Activated T-helper 1 cell treated with anti-CD3 and anti-CD28 coated beads, Interleukin-2, amount 50 U/mL, for 16 hours (primary cell): ENCODE measurements at places on chromosomes 1 and 21.

GRCh38 chr1:96220651-96221050 lies 500.9 kb upstream of the PTBP2 start:
- DNase-seq = no peak

- DNase-seq = no peak
Measured at GRCh38 chr21:43331962-43332828, 94.7 kb downstream of the SIK1 start.

DNA sequence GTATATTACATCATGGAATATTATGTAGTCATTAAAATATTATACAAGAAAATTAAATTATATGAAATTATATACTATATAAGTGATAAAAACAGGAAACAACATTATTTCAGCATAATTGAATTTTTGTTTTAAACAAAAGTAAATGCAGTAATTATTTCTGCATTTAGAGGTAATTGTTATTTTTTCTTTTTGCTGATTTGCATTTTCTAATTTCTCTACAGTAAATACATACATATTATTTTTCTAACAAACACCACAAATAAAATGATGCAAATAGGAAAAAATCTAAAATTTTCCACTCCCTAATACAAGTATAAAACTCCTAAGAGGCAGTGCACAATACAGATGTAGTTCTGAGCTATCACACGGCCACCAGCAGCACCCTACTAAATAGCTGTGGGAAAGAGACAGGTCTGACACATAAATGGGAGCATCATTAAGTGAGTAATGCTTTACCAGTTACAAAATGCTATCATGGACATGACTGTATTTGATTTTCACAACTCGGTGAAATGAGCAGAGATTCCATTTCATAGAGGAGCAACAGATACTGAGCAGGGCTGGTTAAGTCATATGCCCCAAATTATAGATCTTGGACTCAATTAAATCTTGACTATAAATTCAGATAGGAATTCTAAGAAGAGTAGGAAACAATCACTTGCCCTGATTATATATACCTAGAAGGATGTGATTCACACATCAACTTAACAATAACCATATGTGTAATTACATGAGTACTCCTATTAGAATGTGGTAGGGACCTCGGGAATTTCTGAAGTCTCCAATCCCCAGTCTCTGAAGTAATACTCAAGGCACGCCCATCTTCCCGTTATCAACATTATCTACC lies 49.0 kb downstream of the NRIP1 start:
- no peak for DNase-seq

GRCh38 chr1:206925106-206925736 lies 3.5 kb upstream of the FCMR start:
- DNase-seq = peak; percentile 18

DNA sequence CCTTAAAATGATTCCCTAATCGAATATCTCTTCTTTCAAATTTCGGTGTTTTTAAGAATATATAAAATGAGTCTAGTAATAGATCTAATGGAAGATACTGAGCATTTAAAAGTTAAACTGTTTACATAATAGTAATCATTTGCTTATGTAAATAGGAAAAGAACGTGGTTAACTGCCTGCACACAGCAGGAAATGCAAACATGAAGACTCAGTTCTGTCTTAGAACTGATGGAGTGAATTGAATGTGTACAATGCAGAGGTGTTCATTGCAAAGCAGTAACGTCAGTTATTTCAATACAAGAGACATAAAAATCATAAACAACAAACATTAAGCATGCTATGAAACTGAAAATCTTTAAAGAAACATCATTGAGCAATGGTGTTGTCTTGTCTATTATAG lies 359.4 kb upstream of the ADAMTS5 start:
- DNase-seq = no peak

GRCh38 chr1:15992582-15993500 lies 11.2 kb upstream of the SRARP start:
- no peak for DNase-seq

- DNase-seq = no peak
Measured at GRCh38 chr1:240820816-240821215, 208.9 kb upstream of the GREM2 start.

- DNase-seq = no peak
Measured at GRCh38 chr21:30148906-30149305, 17.7 kb downstream of the CLDN17 start.

DNA sequence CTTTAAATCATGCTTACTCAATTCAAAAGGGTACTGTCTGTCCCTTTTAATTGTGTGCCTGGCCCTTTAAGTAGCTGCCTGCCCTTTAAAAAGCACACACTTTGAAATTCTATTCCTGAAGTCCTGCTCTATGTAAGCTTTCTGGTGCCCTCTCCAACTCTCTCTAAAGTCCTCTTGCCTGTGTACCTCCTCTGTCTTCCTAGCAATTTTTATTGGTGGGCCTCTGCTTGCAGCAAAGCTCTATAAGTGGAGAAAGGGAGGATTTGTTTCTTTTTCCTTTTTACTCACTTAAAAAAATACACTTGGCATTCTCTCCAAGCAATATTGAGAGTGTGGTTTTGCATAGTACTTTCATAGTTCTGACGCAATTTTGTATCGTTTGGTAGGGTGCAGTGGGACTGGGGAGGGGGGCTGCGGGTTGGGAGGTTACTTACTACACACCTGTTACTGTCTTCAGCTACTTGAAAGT lies 135.4 kb downstream of the LMO4 start:
- no peak for DNase-seq

DNA sequence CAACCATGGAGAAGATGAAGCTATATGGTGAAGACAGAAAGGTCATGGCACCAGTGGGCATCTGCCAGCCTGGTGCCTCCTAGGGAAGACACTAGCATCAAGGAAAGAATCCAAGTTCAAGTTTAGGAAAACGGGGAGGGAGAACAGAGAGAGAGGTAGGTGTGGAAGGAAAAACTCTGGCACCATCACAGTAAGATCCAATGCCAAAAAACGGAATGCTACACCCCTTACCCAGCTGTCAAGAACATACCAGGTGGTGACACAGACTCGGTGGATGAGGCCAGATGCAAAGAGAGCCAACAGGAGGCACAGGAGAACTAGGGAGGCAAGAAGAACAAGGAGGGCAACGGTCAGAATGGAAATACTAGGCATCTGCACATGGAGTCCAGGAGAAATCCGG lies 3.6 kb downstream of the KRTCAP2 start:
- no peak for DNase-seq

- no peak for DNase-seq
Measured at GRCh38 chr1:2275796-2276536, 47.8 kb downstream of the SKI start.

GRCh38 chr1:196317535-196318522 lies 290.4 kb downstream of the KCNT2 start:
- no peak for DNase-seq

DNA sequence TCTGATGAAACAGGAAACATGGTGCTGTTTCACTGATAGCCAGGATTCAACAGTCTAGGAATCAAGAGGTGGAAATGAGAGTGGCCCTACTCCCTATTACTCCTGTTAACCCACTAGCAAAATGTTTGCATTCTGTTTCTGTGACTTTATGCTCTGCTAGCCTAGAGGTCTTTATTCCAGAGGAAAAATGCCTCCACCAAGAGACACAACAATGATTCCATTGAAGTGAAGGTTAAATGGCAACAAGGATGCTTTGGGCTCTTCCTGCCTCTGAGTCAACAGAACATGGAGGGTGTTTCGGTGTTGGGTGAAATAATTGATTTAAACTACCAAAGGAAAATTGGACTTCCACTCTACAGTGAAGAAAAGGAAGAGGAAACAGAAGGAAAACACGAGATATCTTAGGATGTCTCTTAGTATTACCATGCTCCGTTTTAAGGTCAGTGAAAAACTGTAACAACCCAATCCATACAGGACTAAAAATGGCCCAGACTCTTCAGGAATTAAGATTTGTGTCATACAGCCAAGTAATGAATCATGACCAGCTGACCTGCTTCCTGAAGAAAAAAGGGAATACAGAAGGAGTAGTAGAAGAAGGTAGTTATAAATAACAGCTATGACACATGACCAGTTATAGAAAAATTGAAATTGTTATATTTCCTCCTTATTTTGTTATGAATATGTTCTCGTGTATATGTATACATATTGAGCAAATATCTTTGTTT lies 1237.8 kb downstream of the NCAM2 start:
- DNase-seq = no peak

DNA sequence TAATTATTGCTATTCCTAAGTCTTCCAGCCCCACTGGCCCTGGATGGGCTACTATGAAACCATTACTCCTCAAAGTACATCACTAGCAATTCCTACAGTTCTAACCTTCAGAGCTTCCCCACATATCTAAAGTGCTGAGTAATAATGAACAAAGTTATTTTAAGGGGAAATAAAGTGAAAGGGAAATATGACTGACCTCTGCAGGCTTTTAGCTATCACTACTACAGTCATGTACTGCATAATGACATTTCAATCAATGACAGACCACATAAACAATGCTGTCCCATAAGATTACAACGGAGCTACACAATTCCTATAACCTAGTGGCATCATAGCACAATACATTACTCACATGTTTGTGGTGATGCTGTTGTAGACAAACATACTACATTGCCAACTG lies 32.5 kb upstream of the ASPM start:
- no peak for DNase-seq

- no peak for DNase-seq
Measured at GRCh38 chr1:147245586-147246021, 3.1 kb downstream of the CHD1L start.

- DNase-seq = no peak
Measured at GRCh38 chr1:9920606-9921005, 10.5 kb upstream of the CTNNBIP1 start.

DNA sequence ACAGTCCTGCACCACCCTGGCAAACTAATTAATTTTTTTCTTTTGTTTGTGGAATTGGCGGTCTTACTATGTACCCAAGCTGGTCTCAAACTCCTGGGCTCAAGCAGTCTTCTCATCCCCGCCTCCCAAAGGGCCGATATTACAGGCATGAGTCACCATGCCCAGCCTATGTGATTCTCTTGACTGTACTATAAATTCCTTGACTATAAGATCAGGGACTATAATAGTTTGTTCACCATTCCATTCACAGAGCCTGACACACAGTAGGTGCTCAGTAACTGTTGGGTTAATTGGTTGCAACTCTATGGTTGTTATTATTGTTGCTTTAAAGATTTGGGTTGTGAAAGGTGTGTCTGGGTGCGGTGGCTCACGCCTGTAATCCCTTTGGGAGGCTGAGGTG lies 17.2 kb downstream of the DAP3 start:
- no peak for DNase-seq

DNA sequence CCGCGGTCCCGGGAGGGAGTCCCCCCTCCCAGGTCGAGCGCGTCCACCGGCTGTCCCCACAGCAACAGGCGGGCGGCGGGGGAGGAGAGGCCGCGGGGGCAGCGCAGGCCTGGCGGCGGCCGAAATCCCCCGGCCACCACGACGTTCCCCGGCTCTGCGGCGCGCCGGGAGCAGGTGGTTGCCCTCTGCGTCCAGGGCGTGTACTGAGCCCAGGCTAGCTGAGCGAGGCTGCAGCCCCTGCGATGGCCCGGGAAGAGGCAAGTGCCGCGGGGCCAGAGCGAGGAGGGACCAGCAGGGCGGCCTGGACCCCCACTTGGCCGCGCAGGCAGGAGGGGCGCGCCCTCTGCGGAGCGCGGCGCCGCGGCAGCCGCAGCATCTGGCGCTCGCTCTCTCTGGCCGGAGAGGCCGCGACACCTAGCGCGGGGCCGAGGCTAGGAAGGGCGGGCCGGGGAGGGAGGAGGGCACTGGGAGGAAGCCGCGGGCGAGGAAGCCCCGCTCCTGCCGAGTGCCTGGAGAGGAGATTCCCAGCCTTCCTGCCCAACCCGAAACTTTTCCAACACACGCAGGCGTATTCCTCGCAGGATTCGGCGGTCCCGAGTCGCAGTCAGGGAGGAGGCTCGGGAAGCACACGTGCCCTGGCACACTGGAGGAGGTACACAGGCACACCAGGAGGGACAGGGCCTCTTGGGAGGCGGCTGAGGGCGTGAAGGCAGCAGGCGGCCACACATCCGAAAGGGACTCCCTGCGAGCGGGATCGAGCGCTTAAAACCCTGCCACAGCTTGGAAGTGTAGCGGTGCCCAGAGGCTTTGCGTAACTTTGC lies 4.9 kb upstream of the PROX1 start:
- DNase-seq = no peak

DNA sequence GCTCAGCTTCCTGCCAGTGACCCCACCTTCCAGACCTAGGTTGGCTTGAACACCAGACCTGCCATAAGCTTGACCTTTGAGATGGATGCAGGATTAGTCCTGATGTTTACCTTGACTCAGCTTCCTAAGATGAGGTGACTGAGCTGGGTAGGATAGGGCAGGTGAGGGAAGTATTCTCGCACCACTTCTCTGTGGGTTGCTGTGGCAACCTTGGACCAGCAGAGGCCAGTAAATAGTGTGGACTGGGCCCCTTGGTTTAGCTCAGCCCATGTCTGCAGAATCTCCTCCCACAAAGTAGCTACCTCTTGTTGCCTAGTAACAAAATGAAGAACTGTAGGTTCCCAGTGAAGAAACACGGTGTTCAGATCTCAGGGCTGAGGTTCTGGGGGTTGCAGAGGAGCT lies 8.4 kb downstream of the RPS6KA1 start:
- DNase-seq = no peak

DNA sequence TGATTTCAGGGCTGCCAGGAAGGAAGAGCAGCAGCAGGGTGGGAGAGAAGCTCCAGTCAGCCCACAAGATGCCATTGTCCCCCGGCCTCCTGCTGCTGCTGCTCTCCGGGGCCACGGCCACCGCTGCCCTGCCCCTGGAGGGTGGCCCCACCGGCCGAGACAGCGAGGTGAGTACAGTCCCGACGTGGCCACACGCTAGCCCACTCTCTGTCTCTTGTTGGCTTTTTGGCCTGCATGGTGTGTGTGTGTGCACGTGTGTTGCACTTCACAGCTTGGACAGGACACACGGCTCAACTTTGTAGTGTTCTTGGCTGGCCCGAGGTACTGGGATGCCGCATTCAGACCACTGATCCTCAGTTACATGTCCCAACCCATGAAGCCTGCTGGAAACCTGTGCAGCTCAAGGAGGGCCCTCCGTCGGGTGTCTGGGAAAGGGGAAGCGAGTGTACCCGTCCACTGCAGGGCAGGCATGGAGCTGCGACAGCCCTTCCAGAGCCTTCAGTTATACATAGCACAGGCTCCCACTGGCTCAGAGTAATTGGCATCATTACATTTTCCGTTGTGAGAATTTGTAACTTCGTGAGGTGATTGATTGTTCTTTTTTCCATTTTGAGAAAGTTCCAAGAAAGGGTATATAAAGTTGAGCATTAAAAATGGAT lies 454 bp downstream of the CORT start:
- DNase-seq = no peak

- DNase-seq = no peak
Measured at GRCh38 chr21:27582948-27583430, 616.1 kb upstream of the ADAMTS5 start.

DNA sequence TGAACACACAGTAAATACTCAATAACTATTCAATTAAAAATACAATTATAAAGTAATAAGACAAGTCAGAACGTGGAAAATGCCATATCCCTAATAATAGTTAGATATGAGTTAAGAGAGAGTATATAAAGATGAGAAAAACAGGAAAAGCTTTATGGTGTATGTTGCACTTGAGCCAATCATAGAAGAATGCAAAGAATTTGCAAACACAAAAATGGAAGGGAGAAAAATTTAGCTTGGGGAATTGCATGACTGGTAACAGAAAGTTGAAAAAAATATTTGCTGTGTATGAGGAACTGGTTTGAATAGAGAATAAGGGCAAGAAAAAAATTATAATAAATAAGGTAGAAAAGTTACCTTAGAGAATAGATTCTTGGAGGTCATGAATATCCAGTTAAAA lies 739.6 kb upstream of the CXADR start:
- DNase-seq = no peak

GRCh38 chr1:223717695-223718363 lies 5.5 kb downstream of the CAPN2 start:
- DNase-seq = no peak

GRCh38 chr1:119987112-119987511 lies 82.3 kb downstream of the NOTCH2 start:
- DNase-seq = no peak
